Ascending aorta (tissue), 2 donors: ENCODE measurements at places on chromosomes 12 and 14.

DNA sequence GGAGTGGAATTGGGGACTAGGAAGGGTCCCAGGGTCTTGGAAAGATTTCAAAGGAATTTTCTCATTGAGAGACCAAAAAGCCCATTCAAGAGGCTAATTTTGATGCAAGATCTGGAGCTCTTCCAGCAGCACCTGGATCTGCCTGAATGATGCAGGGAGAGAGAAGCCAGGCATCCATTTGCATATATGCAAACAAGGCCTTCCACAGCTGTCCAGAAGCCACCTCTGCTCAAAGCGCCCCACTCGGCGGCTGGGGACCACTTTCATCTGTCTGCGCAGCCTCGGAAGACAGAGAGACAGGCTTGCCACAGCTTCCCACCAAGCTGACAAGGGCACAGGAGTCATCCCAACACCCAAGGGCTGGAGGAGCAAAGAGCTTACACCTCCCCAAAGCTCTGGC, 295.6 kb downstream of the DPF3 start:
- no peak overlapping the region for H3K4me3 ChIP-seq
- no peaks in the 10 kb centered on the region for H3K27me3 ChIP-seq
- no peaks in the 10 kb centered on the region for H3K4me1 ChIP-seq
- no peaks in the 10 kb centered on the region for H3K36me3 ChIP-seq
- DNase-seq = no peak
- no peak overlapping the region for H3K27ac ChIP-seq

GRCh38 chr12:6373022-6373787, 2.2 kb downstream of the SCNN1A start:
- no peak overlapping the region for H3K4me3 ChIP-seq
- DNase-seq = no peak
- H3K4me1 ChIP-seq = peaks cover 23% of the 10 kb centered on the region
- no peak overlapping the region for H3K27ac ChIP-seq

- H3K36me3 ChIP-seq = no peaks in the 10 kb centered on the region
- no peak overlapping the region for H3K27ac ChIP-seq
- no peak for DNase-seq
- H3K4me1 ChIP-seq = no peaks in the 10 kb centered on the region
Observed at GRCh38 chr12:28027328-28027727, 54.8 kb upstream of the PTHLH start.

GRCh38 chr12:113770389-113770865, 195.7 kb downstream of the RBM19 start:
- H3K27ac ChIP-seq = no peak overlapping the region
- no peaks in the 10 kb centered on the region for H3K27me3 ChIP-seq
- no peaks in the 10 kb centered on the region for H3K4me1 ChIP-seq
- H3K36me3 ChIP-seq = no peaks in the 10 kb centered on the region

GRCh38 chr12:70695361-70696023, 58.3 kb upstream of the PTPRB start:
- H3K36me3 ChIP-seq = no peaks in the 10 kb centered on the region
- no peaks in the 10 kb centered on the region for H3K27me3 ChIP-seq
- H3K27ac ChIP-seq = no peak overlapping the region
- H3K4me1 ChIP-seq = no peaks in the 10 kb centered on the region
- DNase-seq = no peak
- no peak overlapping the region for H3K4me3 ChIP-seq

DNA sequence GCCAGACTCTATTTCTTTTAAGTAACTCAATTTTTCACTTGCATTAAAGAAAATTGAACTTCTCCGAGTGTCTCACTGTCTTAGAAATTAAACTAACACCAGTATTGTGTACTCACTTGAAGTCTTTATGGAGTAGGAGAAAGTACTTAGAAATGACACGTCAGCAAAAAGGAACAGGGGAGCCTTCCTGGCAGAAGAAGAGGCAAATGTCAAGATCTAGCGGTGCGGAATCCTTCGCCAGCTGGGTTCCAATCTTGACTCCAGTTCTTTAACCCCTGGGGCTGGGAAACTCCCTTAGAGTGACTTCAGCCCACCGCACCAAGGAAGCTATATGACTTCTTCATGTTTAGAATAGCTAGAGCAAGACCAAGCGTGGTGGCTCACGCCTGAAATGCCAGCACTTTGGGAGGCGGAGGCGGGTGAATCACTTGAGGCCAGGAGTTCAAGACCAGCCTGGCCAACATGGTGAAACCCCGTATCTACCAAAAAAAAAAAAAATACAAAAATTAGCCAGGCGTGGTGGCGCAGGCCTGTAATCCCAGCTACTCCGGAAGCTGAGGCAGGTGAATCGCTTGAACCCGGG, 34.4 kb downstream of the WBP11 start:
- H3K4me3 ChIP-seq = peak overlapping the region; percentile 81
- no peak for DNase-seq
- no peaks in the 10 kb centered on the region for H3K4me1 ChIP-seq
- no peaks in the 10 kb centered on the region for H3K27me3 ChIP-seq
- peak overlapping the region; percentile 98 for H3K27ac ChIP-seq

- H3K27me3 ChIP-seq = no peaks in the 10 kb centered on the region
- H3K27ac ChIP-seq = no peak overlapping the region
- H3K36me3 ChIP-seq = no peaks in the 10 kb centered on the region
- no peaks in the 10 kb centered on the region for H3K4me1 ChIP-seq
- H3K4me3 ChIP-seq = no peak overlapping the region
Observed at GRCh38 chr14:49206828-49207227, 379.4 kb downstream of the RPS29 start.

GRCh38 chr12:119288576-119288975, 46.0 kb upstream of the CCDC60 start:
- no peak overlapping the region for H3K27ac ChIP-seq
- H3K36me3 ChIP-seq = no peaks in the 10 kb centered on the region
- H3K4me3 ChIP-seq = no peak overlapping the region
- DNase-seq = no peak
- no peaks in the 10 kb centered on the region for H3K4me1 ChIP-seq
